ENCODE measurements at places on chromosomes 5 and 9.

GRCh38 chr5:91562922-91563321 is 179.8 kb upstream of the ARRDC3 start:
- no peak for DNase-seq

DNA sequence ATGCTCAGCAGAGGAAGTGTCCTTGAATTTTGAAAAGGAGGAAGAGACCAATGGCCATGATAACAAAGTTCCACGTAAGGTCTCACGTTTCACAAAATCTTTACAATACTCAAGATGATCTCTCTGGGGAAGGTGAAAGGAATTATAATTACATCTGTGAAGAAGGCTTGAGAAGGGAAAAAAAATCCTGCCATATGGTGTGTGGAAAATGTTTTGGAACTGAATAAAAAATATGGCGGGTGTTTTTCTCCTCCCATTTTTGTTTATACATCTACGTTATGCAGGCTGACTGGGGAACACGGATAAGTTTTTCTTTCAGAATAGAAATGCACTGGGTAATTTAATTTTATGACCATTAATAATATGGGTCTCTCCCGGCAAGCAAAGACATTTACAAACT is 425.6 kb upstream of the BRINP1 start:
- DNase-seq = no peak

GRCh38 chr9:98199388-98200033 is 7.1 kb upstream of the CORO2A start:
- DNase-seq = no peak

GRCh38 chr9:127181315-127181580 is 58.8 kb upstream of the ANGPTL2 start:
- no peak for DNase-seq

- peak; percentile 73 for DNase-seq
Measured at GRCh38 chr5:109410389-109411148, 795 bp upstream of the PJA2 start.

- DNase-seq = no peak
Measured at GRCh38 chr5:173408946-173409345, 80.7 kb upstream of the STC2 start.

DNA sequence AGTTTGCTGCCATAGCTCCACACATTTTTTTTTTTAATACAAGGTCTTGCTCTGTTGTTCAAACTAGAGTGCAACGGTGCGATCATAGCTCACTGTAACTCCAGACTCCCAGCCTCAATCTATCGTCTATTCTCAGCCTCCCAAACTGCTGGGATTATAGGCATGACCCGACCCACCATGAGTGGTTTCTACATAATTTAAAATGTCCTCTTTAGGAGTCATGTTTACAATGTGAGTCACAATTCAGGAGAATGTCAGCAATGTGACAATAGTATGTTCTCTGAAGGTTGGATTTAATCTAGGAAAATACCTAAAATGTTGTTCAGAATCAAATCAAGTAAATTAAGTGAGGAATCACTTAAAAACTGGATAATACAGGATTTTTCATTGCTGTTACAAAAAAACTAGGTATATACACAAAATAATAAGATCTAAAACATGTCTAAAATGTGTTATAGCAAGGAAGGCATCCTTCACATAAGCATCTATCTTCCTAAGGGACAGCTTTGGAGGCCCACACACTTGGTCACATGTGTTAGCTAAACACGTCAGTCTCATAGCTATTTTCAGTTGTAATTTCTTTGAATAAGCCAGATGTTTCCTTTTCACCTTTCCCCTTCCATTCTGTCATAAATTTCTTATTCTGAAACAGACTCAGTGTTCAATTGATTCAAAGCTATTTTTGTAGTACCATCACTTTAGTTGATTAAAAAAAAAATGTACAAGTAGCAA is 30.0 kb upstream of the ELAVL2 start:
- DNase-seq = no peak

DNA sequence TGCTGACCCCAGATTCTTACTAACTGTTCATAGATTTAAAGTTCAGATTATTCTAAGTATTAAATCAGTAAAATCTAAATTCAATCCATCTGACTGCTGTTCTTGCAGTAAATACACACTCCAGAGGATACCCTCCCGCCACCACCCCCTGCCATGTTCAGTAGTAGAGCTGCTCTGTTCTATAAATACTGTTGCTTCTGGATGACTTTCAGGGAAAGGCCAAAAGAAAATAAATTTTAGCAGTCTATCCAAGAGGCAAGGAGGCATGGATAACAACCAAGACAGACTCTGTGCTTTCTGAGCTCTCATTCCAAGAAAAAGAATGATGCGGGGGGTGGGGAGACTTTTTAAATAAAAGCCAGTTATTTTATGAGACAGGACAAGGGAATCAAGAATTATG is 115.1 kb downstream of the ADAMTS6 start:
- DNase-seq = no peak

- no peak for DNase-seq
Measured at GRCh38 chr9:27431543-27432147, 92.4 kb upstream of the IFNK start.

GRCh38 chr5:192970-193831 is 1.9 kb downstream of the LRRC14B start:
- DNase-seq = no peak

- DNase-seq = no peak
Measured at GRCh38 chr5:160548949-160549645, 127.4 kb downstream of the PTTG1 start.

GRCh38 chr5:108650997-108651396 is 96.7 kb upstream of the FER start:
- no peak for DNase-seq

GRCh38 chr9:36933676-36934215 is 100.3 kb downstream of the PAX5 start:
- DNase-seq = no peak

DNA sequence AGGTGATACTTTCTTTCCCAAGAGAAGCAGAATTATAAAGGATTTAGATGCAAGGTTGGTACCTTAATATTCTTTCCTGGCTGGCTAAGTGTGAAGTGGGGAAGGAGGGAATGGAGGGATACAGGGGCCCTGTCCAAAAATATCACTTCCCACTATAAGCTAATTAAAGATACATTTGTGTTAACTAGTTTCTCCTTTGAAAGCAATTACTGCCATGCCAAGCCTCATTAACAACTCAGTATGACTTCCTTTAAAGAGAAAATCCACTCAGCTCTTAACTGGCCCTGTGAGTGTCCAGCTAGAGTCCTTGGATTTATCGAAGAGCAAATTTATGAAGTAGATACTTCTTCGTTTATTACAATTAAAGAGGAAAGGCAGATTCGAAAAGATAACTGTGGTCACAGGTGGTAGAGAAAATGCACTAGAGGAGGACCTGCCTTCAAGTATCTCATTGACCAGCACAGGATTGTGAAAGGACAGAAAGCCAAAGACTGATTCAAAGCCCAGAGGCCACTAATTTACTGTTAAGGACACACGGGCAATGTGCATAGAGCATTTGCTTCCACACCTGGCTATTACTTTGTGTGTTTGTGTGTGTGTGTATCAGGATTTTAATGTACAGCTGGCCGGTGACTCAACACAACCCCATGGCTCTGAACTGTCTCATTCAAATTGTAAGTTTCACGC is 11.2 kb upstream of the GLDC start:
- DNase-seq = no peak

GRCh38 chr9:106326493-106326892 is 536.5 kb upstream of the ZNF462 start:
- DNase-seq = no peak

GRCh38 chr5:96876292-96876850 is at the start of gene ERAP2:
ERAP2 (plus strand) TSS chr5:96876500; CDS start chr5:96879686, 3,186 bp downstream.
- DNase-seq = peak; percentile 64

DNA sequence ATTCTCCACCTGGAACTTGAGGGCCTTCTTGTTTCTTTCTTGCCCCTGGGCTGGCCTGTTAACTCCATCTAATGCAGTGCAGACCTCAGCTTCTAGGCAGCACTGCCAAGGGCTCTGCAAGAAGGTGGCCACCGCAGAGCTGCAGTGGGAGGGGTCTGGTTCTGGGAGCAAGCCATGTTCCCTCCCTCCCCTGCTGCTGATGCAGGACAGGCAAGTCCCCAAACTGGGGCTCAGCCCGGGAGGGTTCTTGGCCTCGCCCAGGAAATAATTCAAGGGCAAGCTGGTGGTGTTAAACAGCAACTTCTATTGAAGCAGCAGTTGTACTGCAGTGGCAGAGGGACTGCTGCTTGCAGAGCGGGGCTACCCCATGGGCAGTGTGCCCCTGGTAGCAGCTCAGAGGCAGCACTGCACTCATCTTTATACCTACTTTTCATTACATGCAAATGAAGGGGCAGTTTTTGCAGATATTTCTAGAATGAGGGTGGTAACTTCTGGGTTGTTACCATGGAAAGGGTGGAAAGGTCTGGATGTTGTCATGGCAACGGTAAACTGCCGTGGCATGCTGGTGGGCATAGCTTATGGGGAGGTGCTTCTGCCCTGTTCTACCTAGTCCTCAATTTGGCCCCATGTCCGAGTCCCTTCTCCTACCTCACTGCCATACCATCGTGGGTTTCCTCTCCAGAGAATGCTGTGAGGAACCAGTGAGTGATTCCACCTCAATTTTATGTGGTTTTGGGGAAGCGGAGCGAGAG is 82.1 kb downstream of the WDR41 start:
- no peak for DNase-seq

DNA sequence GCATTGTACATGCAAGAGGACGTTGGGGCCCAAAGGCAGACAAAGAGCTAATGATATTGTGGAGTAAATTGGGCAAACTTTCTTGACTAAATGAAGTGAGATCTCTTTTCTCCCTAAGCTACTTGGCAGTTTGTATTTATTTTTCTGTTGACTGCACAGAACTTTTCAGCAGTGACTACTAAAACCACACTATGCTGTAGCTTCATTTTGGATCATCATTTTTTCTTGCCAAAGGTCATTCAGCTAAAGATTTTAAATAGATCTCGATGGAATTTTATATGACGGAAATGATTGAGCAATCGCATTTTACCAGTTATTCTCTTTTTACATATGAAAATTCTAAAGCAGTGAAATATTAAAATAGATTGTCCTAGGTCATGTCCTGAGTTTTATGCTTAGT is 286.1 kb upstream of the ACTBL2 start:
- no peak for DNase-seq

GRCh38 chr5:124873713-124874112 is 127.3 kb upstream of the ZNF608 start:
- no peak for DNase-seq

- DNase-seq = no peak
Measured at GRCh38 chr9:72305707-72306106, 59.3 kb downstream of the ZFAND5 start.

DNA sequence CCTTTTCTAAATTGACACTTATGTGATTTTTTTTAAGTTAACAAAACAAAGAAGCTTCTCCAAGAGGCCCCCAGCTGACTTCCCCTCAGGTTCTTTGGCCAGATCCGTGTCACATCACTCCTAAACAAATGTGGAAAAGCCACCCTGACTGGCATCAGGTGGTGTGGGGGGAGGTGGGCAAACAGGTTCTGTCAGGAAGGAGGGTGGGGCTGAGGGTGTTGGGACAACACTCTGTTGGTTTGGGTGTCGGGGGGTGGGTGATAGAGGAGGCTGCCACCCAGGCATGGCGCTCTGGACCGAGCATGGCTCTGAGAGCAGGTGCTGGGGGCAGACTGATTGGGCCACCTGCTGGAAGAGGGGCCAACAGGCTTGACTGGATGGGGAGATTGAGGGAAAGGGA is 210.9 kb downstream of the HSPA4 start:
- DNase-seq = no peak

DNA sequence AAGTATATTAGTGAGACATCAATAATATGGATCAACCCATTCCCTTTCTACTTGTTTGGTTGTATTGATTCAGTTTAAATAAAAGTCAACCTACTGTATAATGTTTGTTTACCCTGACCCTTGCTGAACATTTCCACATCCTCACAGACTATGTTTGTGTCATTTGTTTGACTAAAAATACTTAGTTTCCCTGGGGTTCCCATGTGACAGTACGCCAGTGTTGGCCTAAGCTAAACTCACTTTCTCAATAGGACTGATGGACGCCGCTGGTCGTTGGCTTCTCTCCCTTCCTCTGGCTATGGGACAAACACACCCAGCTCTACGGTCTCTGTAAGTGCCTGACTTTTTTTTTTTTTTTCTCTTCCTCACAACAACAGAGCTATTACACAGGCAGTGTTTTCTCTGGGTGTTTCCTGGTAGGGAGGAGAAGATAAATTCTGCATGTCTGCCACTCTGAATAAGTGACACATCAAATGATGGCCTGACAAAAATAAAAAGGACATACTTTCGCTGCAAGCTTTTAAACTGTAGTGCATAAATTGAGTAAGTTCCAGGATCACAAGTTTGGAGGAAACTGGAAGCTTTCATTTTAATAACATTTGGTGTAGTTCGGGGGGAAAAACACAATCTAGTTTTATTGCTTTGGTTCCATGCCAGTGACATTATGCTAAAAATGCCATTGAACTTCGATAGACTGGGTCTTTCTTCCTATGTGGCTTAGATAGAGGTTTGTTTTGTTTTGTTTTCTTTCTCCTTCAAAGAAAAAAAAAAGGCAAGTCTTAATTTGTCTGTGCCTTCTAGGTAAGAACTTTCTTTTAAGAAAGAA is 101.0 kb downstream of the CD180 start:
- peak; percentile 67 for DNase-seq

DNA sequence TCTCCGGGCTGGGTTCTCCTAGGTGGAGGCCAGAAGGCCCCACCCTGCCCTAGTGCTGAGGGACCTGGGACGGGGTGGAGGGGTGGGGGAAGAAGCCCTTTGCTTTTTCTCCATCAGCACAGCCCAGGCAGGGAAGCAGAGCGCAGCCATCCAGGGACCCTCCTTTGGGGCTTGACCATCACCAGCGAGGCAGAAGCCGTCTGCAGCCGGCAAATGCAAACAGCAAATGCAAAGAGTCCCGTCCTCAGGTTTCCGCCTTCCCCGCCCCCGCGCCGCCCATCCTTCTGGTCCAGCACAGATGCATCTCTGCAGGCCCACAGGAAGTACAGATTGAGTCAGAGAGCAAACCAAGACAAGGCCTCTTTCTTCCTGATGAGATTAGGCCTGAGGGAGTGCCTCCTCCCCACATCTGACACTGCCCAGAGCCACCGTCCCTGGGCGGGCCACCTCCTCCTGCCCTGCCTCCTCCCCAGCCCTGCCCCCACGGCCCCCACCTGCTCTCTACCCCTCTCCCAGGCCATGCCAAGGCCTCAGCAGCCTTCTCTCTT is 23.4 kb downstream of the CORO2A start:
- DNase-seq = no peak

- no peak for DNase-seq
Measured at GRCh38 chr9:88973281-88974045, 17.8 kb upstream of the S1PR3 start.

GRCh38 chr9:98522487-98522886 is 186.2 kb downstream of the GABBR2 start:
- DNase-seq = no peak

- no peak for DNase-seq
Measured at GRCh38 chr9:92378865-92379560, 25.4 kb downstream of the OGN start.

- DNase-seq = no peak
Measured at GRCh38 chr5:180026320-180026719, 45.2 kb downstream of the RNF130 start.
